CMK (cell line): ENCODE measurements at places on chromosomes 12 and 14.

DNA sequence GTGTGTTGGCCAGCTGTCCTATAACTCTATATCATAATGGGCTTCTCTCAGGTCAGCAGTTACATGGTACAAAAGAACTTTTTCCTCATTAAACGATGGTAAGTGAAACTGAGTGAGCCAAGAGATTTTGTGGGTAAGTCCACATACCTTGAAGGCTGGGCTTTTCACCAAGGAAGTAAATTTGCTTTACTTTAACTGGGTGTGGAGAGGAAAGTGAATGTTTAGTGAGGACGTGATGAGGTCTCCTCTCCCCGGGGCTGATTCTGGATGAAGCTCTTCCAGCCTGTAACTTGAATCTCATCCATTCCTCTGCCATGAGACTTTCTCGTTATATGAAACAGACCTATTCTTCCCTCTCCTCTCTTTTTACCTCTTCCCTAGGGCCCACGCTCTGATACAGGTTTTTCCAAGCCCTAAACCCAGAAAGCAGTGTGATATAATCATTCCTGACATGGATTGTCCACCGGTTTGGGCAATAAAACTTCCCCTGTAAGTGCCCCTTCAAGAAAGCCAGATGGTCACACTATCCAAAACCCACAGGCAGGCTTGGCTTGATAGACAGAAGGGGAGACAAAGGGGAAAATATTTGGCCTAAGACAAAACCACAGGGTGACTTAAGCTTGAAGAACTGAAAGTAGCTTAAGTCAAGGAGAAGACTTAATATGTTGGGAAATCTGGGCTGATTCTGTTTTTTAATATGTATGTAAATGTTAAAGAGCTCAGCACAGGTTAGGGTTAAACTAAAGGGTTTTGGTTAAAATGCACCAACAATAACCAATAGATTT lies 50.3 kb downstream of the CIT start:
- no peak for DNase-seq

GRCh38 chr12:90112666-90113065 lies 404.0 kb upstream of the ATP2B1 start:
- no peak for DNase-seq

- DNase-seq = peak; percentile 39
These were observed 4.5 kb downstream of the NOP2 start for GRCh38 chr12:6563448-6564050.

DNA sequence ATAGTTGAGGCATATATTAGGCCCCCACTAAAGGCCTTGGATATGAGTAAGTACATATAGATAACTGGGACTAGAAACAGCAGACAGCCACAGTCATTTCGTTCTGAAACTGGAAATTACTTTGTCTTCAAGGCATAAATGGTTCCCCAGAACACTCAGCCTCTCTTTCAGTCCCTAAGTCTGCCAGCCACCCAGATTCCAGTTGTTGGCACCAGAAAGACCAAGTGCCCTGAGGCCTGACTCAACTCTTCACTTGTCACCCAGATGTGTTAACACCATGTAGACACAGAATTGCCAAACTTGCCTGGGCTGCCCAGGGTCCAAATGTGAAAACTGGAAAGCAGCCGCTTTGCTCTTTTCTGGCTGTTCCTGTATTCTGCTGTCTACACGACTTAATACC lies 3.0 kb upstream of the LGALS3 start:
- DNase-seq = no peak

DNA sequence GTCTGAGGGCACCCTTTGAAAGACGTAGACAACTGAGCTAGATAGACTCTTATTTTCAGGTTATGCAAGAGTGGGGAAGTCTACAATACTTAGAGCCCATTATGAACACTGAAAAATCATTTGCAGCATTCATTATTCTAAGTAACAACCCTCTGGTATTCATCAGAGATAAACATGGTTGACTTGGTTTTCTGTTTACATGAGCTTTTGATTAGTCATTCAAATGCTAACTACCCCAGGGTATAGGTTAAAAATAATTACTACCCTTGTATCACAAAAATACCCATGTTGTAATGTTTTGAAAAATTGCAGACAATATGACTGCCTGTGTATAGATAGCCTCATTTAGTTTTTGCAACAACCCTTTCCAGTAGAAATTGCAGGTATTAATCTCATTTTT lies 78.5 kb downstream of the PPFIBP1 start:
- DNase-seq = no peak

GRCh38 chr12:71857657-71858056 lies 18.1 kb downstream of the TBC1D15 start:
- DNase-seq = no peak

DNA sequence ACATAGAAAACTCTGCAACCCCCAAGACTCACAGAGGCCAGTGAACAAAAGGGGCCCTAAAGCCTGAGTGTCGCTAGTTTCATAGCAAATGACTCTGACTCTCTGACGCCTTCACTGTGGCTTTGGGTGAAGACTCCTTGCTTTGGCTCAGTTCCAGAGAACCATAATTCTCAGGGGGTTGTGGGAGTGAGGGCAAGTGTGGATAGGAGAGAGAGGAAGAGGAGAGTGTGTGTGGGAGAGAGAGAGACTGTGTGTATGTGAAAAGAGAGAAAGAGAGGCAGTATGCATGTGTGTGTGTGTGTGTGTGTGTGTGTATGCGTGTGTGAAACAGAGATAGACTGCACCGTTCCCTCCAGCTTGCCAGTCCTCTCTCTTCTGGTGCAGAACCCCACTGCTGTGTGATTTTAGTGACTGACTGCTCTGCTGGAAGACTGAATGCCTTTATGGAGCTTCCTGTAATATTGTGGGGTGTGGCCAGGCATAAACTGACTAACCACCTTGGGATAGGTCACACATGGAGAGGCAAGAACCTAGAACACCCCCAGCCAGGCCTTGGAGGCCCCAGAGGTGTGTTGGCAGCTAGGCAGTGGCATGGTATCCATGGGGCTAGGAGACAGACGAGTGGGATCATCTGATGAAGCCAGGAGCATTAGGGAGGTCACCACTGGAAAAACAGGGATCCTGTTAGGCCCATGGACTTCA lies 45.9 kb upstream of the STXBP6 start:
- DNase-seq = peak; percentile 0

DNA sequence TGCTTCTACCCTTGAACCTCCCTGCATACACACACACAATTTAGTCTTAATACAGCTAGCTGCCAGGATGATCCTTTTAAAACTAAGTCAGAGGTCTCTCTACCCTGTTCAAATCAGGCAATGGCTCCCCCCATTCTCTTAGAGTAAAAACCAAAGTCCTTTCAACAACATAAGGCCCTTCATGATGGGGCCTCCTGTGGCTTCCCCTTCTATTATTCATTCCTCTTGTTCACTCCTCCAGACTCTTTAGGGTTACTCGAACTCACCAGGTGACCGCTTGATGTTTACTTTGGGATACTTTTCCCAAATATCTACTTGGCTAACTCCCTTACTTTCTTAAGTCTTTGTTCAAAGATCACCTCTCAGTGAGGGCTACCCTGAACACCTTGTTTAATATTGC lies 30.4 kb downstream of the DENND5B start:
- no peak for DNase-seq

DNA sequence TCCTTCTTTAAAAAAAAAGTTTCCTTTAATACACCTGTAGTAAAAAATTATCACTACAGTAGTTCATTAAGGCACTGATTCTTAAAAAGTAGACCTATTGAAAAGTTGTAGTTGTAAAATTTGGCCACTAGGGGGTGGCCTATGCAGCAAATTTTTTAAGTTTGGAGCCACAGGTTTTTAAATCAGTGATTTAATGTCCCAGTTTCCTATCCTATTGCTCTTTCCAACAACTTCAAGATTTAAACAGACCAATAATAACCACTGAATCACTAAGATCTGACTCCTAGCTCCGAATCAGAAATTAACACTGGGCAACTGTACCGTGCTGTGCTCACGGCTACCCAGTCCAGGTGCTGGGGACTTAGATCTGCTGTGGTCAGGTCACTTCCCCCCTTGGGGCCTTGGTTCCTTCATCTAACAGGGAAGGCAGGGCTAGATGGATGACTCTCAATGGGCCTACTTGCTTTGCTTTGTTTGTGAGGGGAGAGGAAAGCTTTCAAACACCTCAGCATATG lies 279.3 kb downstream of the MED13L start:
- no peak for DNase-seq

- DNase-seq = no peak
These were observed 104.1 kb downstream of the EPS8 start for GRCh38 chr12:15684896-15685658.

DNA sequence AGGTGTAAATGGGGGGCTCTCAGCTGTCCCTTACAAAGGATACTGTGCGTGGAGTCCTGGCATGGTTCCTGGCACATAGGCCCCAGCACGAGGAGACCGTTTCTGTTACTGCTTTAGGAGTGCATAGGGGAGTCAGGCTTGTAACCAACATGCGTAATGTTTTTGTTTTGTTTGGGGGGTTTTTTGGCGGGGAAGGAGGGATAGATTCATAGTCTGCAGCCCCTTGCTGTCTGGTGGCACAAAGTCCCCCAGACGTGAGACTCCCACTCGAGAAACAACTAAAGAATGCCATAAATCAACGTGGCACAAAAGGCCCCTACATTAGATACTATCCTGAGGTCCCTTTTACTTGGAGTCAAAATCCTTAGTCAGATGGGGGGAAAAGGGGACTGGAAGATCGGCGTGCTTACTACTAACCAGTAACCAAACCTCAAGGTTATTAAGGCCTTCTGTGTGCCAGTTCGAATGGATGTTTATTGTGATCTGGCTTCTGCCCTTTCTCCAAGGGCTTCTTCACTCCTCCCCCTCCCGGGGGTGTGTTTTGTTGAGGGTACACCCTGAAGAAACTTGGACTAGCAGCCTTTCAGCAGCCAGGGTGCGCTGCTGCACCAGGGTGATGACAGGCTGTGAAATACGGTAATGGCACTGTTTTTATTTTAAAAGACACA lies 874 bp downstream of the ISCU start:
- DNase-seq = peak; percentile 60
